ENCODE measurements at places on chromosomes 2 and 18.

DNA sequence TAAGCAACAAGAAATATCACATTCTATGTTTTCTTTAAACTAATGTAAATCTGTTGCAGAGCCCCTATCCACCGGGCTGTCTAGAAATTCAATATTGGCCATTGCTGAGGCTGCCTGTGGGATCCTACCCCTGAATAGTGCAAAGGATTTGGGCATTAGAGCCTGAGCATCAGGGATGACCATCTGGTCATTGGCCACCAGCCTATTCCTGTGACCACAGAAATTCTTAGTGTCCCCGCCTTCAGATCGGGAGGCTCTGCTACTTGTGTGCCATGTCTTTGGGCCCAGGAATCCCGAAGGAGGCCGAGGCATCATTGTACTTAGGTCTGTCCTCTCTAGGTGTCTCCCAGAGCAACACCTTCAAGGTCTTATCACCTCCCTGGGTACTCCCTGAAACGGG is 73.8 kb downstream of the HRH4 start:
- DNase-seq, result no peak

DNA sequence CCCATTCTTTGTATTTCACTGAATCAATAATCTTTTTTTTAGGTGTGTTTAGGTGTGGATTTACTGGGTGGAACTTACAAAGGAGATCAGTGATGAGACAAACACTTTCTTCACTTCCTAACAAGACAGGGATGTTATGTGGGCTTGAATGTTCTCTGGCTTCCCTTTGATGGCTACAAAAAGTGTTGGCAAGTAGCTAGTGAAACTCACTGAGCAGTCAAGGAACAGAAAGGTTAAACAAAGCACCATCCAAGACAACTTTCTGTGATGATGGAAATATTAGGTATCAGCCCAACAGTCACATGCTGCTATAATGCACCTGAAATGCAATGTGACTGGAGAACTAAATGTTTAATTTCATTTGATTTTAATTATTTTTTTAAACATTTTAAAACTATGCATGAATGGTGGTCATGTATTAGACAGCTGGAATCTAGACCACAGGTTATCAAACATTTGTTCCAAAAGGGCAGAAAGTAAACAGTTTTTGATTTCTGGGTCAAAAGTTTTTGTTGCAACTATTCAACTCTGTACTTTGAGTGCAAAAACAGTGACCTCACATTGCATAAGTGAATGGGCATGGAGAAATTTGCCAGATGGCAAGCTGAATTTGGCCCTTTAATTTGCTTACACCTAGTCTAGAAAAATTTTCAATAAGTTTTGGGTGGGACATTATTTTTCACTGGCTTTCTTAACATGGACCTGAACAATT is 1272.7 kb upstream of the TMEFF2 start:
- DNase-seq, result no peak

DNA sequence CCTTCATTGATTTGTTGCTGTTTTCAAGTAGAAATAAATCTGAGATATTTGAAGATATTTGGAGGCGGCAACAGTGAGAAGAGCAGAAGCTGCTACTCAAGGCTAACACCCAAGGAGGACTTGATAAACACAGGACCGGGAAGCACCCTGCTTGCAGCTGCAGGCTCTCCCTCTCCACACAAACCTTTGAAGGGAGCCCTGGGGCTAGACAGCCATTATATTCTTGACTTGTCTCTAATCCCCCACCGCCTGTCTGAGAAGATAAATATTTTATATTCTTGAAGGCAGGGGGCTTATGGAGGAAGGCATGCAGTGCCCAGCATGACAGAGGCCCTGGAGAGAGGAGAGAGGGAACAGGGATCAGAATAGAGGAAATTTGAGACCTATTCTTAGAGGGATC is 50.9 kb upstream of the SMAD2 start:
- DNase-seq, result no peak

- no peak for DNase-seq
Measured at GRCh38 chr2:66324356-66324755, 110.6 kb upstream of the MEIS1 start.

DNA sequence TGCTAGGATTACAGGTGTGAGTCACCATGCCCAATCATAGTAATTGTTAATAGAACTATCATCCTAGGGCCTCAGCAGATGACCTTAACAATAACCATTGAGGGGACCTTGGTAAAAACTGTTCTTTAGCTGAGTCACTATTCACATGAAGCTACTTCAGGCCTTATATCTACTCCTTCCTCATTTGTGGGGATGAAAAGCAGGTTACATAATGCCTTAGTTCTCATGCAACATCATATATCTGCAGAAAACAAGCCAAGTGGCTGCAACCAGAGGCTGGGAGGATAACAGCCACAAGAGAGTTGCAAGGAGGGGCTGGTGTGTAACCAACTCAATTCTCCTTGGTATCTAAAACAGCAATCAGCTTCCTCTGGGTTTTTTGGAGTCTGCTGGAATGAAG is 445.4 kb downstream of the NBAS start:
- no peak for DNase-seq
